Activated T-cell treated with anti-CD3 and anti-CD28 coated beads, Interleukin-2, amount 50 U/mL, for 1 hour (primary cell): ENCODE measurements at places on chromosomes 11 and 22.

GRCh38 chr11:133946051-133946450, 10.7 kb downstream of the IGSF9B start:
- DNase-seq: no peak

DNA sequence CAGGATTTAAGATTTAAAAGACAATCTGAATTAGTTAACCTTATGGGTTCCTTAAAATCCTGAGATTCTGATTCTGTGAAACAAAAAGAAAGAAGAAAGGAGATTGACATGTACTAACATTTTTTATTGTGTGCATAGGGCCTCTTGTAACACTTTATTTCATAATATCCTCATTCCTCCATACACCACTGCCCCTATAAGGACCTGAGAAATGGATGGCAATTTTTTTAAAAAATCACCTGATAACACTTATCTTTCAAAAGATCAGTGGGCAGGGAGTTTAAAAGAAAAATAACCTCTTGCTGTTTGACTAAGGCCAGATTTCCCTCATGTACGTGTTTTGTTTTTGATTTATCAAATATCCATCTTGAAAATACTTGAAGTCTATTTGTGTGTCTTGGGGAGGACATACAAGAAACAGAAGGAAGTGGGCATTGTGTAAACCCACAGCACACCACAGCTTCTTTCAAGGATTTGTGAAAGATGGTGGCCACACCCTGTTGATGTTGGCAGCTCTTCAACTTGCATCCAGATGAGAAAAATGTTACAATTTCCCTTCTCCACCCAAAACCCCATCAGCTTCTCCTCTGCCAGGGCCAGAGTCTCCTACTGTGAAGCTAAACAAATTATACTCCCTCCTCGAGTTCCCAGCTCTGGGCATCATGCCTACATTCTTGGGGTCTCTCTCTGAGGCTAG, 35.0 kb upstream of the MPEG1 start:
- no peak for DNase-seq

DNA sequence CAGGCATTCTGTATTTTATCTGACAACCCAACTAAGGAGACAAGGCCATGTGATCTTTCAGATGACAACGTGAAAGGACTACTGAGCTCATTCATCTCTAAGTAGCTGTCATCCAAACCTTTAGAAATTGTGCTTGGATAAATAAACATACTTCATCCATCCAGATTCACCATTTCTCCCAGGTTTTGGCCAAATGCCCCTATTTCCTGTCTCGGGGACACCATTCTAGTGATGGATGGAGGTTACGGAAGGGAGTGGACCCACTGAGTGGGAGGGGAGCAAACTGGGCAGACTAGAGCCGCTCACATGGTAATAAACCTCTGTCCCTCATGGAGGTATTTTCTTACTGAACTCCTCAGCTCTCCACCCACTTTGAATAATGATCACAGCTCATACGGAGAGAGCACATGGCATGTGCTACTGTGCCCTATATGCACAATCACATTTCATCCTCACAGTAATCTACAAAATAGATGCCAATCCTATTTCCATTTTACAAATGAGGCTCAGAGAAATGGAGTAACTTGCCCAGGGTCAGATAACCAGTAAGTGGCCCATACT, 114.4 kb downstream of the SLC1A2 start:
- no peak for DNase-seq

DNA sequence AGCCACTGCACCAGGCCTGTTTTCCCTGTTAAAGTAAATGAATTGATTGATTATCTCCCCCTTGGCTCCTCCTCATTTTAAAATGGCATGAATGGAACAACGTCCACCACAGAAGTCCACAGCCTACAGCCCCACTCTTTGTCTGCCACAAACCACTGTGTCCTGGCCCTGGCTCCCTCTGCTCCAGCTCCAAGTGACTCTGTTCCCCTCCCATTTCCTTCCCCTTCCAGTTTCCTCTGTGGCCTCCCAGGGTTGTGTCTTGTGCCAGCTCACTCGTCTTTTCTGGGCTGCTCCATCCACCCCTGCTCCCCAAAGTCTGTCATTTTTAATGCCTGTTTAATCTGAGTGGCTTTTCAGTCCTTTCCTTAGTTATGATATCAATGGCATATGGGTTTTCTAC, 52.4 kb upstream of the CD5 start:
- DNase-seq: no peak

DNA sequence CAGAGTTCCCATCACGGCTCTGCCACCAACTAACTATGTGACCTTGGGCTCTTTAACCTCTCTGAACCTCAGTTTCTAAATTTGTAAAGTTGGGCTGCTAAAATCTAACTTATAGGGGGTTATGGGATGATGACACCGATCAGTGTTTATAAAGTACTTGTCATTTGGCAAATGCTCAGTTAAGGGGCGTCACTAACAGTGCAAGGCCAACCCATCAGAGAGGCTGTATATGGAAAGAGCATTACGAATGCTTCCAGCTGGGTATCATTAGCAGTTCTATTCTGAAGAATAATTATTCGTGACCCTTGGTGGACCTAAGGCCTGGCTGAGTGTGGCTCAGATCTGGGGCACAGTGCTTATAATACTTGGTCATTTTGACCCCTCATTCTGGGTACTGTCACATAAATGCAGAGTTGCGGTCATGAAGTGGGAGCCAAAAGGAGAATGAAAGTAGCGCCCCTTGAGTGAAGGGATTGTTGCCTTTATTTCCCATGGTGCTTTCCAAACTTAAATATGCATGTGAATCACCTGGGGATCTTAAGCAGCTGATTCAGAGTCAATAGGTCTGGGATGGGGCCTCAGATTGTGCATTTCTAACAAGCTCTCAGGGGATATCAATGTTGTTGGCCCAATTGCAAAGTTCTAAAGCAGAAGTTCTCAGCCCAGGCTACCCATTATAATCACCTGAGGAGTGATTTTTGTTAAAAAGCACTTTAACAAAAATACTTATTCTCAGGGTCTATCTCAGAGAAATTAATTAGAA, 115.8 kb downstream of the CSNK2A3 start:
- no peak for DNase-seq

DNA sequence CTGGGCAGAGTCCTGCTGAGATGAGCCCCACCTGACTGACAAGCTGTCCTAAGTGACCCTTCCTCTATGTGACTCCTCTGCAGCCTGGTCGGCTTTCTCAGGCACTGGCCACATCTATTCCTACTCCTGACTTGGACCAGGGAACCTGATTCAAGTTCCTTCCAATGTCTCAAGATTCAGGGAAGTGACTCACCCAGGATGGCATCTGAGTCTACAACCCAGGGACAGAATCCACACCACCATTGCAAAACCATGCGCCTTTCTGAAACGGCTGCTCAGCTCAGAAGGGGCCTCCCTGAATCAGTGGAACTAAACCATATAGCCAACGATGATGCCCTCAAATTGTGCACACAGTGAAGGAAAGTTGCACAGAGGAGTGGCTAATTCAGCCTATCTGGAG, 63.9 kb upstream of the CSNK2A3 start:
- no peak for DNase-seq

DNA sequence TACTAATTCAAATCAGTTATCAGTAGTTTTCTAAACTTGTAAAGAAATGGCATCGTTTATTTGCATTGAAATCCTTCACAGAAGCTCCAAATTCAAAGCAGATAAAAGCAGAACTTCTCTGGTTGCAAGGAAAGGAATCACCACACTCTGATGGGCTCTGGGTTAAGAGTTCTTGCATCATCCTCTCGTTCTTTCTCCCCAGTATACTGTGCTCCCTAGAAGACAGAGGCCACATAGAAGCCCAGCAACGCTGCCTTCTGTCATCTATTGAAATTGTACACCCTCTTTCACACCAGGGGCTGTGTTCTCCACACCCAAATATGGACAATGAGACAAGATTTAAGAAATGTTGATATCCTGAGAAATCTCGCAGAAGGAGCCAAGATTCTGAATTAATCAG, 29.3 kb downstream of the FAT3 start:
- DNase-seq: no peak

DNA sequence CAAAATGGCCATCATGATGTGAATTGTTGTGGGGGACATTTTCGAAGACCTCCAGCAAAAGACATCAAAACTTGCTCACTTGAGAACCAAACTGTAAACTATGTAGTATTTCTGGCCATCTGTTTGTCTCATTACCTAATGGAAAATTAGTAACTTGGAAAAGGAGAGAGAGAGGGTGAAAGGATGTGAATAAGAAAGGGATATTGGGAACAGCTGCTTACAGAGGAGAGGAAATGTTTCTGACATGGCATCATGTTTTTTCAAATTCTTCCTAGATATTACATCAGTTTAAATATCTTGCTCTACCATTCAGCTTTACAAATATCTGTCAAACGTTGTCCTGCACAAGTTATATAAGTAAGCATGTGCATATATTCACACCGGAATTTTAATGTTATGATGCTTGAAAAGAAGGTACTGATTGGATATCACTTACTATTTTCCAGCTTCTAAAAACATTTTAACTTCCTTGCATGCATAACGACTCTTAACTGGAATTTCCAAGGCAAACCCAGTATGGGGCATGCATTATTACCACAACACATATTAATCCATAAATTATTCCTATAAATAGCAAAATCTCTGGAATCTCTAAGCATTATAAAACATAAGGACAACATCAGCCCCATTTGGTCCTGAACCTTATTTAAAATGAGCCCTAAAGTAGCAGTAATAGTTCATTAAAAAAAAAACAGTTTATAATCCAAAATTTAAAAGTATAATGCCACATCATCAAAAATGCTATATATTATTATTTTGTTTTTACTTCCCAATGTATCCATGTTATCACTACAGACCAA, 20.0 kb downstream of the GUCY1A2 start:
- no peak for DNase-seq

- no peak for DNase-seq
Observed at GRCh38 chr11:103994094-103994493, 42.3 kb upstream of the DDI1 start.
